Activated naive CD8-positive, alpha-beta T cell treated with anti-CD3 and anti-CD28 coated beads, Interleukin-2, amount 10 ng/mL, durations not matched to agents 7 days and 5 days (primary cell): ENCODE measurements at places on chromosomes 4 and X.

DNA sequence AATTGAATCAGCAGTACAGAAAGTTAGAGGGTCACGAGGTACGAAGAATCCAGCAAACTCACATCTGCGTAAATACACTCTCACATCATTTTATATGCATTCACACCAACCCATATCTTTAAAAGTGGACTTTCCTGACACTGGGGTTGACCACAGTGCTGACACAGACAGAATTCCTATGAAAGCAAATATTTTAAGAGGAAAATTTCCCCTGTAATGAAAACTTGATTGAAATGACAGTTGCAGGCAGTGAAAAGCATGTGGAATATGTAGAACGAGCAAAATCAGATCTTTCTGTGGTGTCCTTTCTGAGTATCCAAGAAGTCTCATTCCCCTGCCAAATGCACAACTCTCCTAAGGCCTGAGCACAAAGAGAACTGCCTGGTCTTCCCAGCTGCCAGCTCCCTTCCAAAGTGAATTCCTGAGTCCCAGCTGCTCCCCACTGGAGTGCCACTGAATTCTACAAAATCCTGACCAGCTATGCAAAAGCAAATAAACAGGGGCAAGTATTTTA is 50.5 kb upstream of the FAM9C start:
- no peak for DNase-seq

DNA sequence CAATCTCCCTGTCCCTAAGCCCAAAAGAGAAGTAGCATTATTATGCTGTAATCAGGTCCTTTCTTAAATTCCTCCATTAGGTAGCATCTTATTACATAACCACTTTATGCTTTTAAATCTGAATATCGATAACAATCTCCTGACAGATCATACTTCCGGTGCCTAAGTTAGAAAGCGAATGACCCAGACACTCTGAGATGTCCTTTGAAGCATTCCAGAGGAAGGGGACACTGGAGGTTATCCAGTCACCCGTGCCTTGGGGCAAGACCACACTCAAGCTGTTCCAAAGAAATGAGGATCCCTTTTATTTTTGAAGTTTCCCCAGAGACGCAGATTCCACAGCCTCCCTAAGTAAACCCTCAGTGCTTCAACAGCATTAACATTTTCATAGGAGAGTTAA is 125.7 kb downstream of the PALLD start:
- no peak for DNase-seq

GRCh38 chr4:53682196-53682595 is 90.9 kb upstream of the LNX1 start:
- no peak for DNase-seq

DNA sequence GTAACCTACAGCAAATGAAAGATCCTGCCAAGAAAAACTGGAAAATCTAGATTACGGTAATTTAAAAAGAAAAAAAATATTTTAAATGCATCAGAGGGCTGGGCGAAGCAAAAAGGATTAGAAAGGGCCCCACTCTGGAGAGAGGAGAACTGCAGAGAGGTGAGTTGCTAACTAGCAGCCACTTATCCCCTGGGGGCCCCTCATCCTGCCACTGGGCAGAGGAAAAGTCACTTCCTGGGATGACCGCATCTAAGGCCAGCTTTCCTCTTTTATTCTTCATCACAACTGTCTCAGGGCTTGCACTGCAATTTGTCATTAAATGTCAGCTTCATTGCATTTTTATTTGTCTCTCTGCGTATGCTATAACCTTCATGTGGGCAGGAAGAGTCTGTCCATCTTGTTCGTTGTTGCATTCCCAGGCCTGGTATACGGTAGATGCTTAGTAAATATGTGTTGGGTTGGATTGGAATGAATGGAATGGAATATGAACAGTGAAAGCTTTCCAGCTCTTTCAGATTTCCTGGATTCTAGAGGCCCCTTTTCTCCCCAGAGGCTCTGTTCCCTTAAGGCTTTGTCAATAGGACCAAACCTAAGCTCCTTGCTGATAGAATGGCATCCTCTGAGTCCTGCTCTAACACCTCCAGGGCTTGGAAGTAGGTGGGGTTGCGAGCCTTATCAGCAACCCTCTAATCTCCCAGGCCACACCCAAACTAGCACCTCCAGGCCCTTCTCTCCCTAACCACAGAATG is 58.9 kb downstream of the TLR10 start:
- no peak for DNase-seq

- no peak for DNase-seq
Observed at GRCh38 chr4:28211676-28212470, 1351.2 kb downstream of the STIM2 start.

- DNase-seq = no peak
Observed at GRCh38 chrX:148905400-148905799, 405.0 kb downstream of the AFF2 start.

DNA sequence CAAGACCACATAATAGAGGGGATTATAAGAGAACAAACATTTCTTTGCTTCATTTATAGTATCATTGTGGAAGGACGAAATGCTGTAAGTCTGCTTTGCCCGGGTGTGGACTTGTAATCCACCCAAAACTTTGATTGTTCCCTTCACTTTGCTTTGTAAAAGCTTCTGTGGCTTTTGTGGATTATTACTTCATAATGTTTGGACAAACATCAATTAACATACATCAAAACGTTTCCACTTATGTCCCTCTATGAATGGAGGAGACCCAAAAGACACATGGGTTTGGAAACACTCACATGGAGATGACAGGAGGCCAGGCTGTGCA is 415.4 kb downstream of the SPRY1 start:
- no peak for DNase-seq

DNA sequence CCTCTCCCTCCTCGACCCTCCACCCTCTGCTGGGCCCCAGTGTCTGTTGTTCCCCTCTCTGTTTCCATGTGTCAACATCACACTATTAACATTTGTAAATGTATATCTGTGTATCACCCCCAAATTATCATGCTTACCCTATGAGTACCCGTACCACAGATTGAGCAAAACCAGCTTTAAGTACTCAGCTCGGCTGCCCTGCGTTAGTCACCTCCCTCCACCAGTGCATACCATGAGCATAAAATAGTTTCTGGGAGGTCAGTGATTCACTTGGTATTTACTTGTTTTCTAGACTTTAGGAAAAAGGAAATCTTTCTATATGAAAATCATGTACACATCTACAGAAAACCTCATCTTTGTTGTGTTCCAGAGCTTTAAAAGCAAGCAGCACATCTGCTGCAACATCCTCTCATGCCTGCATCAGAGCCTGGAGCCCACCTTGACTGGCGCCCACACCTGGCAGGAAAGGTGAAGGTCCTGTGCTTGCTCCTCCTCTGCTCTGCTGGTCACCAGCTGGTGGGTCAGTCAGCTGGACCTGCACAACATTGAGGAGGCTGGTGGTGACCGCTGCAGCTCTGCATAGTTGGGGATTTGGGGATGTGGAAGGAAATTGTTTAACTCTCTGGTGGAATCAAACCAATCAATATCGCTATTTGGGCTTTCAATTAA is 214.4 kb upstream of the KLF3 start:
- DNase-seq = no peak

DNA sequence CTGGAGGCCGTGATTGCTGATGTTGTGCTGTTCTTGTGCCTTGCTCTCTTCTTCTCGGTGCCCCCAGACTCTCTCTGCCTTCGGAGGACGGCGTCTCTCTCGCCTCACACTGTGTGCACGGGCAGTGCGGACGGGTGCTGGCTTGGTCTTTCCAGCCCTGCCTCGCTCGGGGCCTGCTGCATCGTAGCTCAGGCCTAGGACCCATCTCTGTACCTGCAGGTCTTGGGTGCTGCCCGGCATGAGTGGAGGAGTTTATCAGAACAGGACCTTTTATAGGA is 18.2 kb downstream of the RGS12 start:
- no peak for DNase-seq

DNA sequence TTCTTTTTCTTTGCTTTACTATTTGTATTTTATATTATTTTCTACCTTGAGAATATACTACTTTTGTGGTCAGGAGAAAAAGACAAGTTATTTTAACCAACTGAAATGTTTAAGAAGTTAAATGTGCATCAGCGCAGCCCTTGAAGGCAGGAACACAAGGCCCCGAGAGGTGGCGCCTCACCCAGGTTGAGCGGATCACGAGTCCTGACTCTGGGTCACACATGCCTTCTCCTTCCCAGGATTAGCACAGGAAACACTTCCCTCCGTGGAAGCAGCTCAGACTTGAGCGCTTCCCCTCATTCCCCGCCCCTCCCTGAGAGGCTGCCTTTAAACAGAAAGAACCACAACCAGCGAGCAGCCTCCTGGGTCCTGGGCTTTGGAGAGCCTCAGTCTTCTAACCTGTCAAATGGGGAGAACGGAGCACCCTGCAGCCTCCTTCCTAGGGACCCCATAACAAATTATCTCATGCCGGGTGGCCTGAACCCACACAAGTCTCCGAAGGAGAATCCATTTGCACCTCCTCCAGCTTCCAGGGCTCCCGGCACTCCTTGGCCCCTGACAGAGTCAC is 217.6 kb downstream of the AFAP1 start:
- no peak for DNase-seq

GRCh38 chr4:54099287-54099747 is 646 bp upstream of the GSX2 start:
- no peak for DNase-seq
